ENCODE measurements at places on chromosomes 7 and 10.
A peak's percentile ranks its signal among the peaks of the same experiment; 100 is the strongest.

- DNase-seq = no peak
Observed at GRCh38 chr7:133060004-133060403, 21.9 kb downstream of the CHCHD3 start.

- DNase-seq = no peak
Observed at GRCh38 chr10:69726850-69727249, 74.9 kb upstream of the COL13A1 start.

- DNase-seq = peak; percentile 5
Observed at GRCh38 chr10:33180390-33180789, 154.1 kb downstream of the NRP1 start.

GRCh38 chr7:106658316-106659165, 2.4 kb downstream of the CCDC71L start:
- no peak for DNase-seq

DNA sequence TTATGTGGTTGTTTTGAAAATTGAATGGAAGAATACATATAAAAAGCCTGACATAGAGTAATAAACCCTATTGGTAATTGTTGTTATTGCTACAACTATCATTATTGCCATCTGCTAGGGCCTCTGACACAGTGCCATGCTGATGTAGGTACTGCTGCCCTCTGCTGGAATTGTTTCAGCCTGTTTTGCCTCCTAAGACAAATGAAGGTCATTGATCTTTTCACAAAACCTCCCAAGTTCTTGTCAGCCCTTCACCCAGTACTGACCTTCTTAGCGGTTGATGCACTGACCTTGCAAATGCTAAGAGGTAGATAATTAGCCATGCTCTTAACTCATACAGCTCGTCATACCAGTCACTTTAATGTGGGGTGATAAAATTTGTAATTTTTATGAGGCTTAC, 975.2 kb downstream of the SORCS1 start:
- DNase-seq = peak; percentile 11

Measured in activated CD4-positive, alpha-beta T cell treated with anti-CD3 and anti-CD28 coated beads, Interleukin-2, Interleukin-6, amounts not matched to agents 100 ng/mL and 50 ng/mL, durations not matched to agents 16 hours and 8 hours (primary cell).